ENCODE measurements at places on chromosomes 2 and 18.

DNA sequence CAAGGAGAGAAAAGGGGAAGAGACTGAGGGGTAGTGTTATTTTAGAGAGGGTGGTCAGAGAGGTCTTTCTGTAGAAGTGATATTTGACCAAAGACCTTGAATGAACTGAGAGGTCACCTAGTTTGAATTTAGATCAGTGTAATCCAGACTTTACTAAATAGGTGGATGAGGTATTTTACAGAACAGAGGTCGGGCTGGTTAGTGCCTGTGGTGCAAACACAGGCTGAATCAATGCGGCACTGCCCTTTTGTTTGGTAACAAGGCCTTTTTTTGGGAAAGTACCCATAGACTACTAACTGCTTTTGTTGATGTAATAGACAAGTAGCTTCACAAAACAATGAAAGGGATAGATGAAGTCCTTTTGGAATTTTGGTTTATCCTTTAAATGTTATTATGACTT is 15.9 kb downstream of the RAPGEF4 start:
- DNase-seq: no peak

GRCh38 chr2:206970589-206971360 is 31.5 kb downstream of the CPO start:
- DNase-seq: no peak

- no peak for DNase-seq
These were observed 565.1 kb downstream of the ARHGAP15 start for GRCh38 chr2:143694335-143694734.

DNA sequence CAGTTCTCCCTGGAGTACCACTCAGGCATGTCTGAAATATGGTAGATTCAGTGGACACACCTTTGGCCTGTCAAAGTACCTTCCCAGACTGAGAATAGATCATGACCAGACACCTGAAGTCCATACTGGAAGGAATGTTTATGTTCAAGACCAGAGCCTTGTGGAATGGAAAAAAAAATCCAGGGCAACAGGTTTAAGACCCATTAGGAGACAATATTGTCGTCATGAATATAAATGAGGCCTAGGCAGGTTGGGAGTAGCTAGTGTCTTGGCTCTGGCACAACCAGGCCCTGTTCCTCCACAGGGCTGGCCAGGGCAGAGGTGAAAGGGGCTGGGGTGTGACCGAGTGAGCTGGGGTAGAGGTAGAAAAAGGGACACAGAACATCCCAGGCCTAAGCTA is 13.2 kb upstream of the ATRAID start:
- DNase-seq: no peak

DNA sequence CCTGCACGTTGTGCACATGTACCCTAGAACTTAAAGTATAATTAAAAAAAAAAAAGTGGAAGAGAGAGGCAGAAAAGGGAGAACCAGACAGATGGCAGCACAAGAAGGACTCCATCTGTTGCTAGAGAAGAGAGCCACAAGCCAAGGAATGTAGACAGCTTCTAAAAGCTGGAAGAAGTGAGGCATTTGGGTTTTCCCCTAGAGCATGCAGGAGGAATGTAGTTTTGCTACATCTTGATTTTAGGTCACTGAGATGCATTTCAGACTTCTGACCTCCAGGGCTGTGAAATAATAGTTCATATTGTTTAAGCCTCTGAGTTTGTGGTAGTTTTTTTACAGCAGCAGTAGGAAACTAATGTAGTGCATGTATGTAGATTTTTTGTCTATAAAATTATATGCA is 46.0 kb downstream of the CAVIN2 start:
- no peak for DNase-seq

GRCh38 chr18:24267878-24268277 is 129.0 kb downstream of the CABYR start:
- no peak for DNase-seq

DNA sequence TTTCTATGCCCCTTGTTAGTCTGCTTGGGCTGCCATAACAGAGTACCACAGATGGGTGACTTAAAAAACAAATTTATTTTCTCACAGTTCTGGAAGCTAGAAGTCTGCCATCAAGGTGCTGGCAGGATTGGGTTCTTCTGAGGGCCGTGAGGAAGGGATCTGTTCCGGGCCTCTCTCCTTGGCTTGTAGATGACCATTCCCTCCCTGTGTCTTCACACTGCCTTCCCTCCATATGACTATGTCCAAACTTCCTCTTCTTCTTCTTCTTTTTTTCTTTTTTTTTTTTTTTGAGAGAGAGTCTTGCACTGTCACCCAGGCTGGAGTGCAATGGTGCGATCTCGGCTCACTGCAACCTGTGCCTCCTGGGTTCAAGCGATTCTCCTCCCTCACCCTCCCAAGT is 13.1 kb upstream of the CCNYL1 start:
- DNase-seq: no peak

GRCh38 chr2:195299600-195299999 is 357.4 kb upstream of the SLC39A10 start:
- DNase-seq: no peak

- DNase-seq: no peak
These were observed 136.1 kb upstream of the PID1 start for GRCh38 chr2:229407170-229407569.

- no peak for DNase-seq
These were observed 63.5 kb downstream of the MCFD2 start for GRCh38 chr2:46852124-46852523.

- no peak for DNase-seq
These were observed 137.4 kb downstream of the AFF3 start for GRCh38 chr2:100004959-100005387.

GRCh38 chr18:7696780-7697179 is 129.7 kb downstream of the PTPRM start:
- DNase-seq: no peak

DNA sequence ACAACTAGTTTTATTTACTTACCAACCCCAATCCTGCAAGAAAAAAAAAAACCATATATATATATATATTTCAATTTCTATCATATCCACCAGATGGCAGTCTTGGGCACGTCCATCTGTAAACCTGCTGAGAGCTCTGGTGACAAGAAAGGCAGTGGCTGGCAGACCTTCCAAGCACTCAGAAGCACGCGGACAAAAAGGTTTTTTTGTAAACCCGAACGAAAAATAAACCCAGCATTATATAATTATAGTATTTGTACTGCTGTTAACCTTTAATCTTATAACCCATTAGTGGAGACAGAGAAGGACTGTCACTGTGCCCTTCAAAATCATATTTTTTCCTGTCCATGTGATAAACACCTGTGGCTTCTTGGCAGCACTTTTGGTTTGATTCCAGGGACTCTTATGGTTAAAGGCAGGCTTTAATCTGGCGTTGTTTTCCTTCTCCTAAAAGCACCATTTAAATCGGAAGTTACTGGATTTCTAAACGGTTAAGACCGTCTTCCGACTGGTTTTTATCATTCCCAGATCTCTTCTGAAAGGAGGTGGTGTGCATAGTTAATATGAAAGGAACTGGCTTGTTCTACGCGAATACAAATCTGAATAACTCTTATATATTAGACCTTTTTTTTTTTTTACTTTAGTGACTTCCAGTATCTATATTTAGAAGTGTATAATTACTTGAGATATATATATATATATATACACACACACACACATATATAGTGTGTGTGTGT is 31.0 kb upstream of the SLC3A1 start:
- DNase-seq: peak; percentile 34

- no peak for DNase-seq
These were observed 112.4 kb downstream of the AOX1 start for GRCh38 chr2:200698217-200698616.

DNA sequence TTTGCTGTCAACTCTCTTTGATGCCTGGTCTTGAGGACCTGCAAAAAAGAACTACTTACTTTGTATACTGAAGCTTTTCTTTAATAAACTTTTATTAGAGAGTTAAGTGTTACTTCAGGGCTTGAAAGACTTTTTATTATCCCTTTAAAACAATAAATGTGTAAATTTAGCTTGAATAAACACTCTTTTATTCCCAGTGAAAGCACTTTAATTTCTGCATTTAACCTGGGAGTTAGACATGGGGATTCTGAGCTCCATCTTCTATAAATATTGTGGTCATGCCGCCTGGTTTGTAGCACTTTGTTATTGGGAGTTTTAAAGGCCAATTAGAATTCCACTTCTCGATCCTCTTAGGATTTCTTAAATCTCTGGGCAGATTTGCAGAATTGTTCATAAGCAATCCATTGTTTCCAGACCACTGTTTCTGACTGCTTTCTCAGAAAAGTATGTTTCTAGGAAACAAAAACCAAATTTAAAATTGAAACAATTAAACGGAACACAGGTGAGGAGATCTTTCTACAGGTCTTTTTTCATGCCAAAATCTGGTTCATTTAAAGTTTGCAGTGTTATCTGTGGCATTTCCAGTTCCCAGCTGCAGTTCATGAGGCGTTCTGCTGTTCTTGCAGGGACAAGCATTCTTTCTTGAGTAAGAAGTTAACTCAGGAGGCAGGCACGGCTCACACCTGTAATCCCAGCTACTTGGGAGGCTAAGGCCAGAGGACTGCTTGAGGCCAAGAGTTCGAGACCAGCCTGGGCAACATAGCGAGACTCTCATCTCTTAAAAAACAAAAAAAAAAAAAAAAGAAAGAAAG is 18.1 kb upstream of the E2F6 start:
- DNase-seq: no peak

DNA sequence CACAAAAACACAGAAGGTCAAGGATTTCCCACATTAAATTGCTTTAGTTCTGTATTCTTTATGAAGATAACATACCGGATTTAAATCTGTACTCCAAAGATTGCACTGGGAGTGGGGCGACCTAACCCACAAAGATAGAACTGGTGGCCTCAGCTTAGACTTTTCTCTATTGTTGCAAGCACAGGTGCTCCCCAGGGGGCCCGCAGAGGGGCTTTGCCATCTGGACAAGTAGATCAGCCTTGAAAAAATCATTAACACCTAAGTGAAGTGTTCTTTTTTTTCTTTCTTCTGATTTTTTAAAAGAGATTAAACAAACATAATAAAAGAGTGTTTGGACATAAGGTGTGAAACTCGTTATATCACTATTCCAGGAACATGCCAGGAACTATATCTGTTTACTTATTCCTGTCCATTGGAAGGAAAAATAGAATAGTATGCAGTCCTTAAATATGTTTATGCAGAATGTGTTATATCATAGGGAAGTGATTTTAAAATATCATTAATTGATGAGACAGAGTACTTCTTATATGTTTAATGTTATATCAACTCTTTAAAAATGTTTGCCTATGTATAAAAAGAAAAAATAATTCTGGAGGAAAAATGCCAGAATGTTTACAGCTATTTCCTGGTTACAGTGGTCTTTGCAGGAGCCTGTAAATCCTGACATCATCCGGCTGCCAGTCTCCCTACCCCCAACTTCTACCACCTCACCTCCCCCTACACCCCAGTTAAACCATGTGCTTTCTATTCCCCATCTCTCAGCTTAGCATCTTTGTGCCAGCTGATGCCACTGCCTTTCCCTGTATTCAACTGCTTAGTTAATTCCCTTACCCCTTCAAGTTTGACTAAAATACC is 679.2 kb downstream of the CNTNAP5 start:
- DNase-seq: peak; percentile 56

GRCh38 chr18:3692113-3692621 is 242.2 kb downstream of the TGIF1 start:
- DNase-seq: no peak

- no peak for DNase-seq
These were observed 201.6 kb upstream of the SALL3 start for GRCh38 chr18:78777992-78778391.

DNA sequence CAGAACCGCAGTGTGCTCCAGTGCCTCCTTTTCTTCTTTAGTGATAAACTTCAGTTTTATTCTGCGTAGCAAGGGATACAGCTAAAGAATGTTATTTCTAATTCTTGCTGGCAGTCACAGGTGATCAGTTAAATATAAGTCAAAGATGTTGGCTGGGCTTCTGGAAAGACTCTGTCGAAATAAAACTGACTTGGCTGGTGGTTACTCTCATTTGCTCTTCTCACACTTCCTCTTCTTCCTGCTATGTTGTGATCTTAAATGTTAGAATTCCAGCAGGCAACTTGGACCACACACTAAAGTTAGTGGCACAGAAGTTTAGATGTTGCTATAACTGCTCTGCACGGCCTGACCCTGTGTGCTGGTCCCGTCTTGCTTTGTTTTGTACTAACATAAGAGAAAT is 278.6 kb downstream of the CDH19 start:
- no peak for DNase-seq

DNA sequence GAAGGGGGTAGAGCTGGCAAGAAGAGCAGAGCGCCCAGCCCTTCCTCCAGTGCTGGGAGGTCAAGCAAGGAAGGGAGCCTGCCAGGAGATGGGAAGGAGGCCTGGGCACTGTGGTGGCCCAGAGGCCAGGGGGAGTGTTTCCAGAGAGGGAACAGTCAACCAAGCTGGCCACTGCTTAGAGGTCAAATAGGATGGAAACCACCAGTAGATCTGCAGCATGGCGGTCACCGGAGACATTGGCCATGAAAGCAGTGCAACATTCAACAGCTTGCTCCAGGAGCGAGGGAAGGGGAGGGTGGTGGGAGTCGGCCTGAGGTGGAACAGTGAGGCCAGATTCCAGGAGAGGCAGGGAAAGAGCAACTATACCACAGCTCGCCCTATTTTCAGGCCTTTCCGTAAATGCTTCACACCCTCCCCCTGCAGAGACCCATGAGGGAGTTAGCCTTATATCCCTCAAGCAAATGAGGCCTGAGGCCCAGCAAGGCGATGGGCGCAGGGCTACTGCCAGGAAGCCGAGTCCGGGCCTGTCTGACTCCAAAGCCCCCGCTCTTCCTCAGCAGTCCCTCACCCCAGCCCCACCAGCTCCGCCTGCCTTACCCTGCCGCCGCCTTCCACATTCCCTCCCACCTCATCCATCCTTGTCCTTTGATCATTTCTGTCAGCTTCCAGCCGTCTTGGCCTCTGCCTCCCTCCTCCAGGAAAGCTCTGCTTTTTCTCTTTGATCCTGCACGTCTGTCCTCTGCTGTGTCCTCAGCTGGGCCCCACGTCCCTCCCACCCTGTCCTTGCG is 17.0 kb downstream of the KCNK3 start:
- DNase-seq: no peak

GRCh38 chr2:228669690-228670089 is 488.2 kb upstream of the SPHKAP start:
- DNase-seq: no peak

- no peak for DNase-seq
These were observed 80.1 kb upstream of the SPOPL start for GRCh38 chr2:138421315-138421970.

DNA sequence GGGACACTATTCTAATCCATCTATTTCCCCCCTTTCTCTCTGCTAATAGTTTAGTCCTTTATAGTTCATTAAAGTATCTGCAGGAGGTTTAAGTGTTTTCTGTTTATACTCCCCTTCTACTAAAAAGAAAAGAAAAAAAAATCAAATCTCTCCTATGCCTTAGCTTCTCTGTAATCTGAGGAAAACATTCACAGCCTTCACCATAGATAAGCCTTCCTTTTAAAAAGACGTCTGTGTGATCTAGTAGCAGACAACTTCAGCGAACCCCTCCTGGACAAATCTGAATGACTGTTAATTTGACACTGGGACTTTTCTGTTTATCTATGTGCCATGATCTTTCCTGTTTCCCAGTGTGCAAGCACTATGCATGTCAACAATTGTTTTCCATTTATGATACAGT is 70.4 kb upstream of the CDH19 start:
- no peak for DNase-seq

GRCh38 chr2:109009920-109010610 is 21.0 kb upstream of the EDAR start:
- no peak for DNase-seq

GRCh38 chr18:39527465-39527864 is 1961.9 kb upstream of the CELF4 start:
- no peak for DNase-seq

GRCh38 chr2:19312949-19313348 is 45.5 kb downstream of the OSR1 start:
- DNase-seq: no peak

GRCh38 chr2:88747990-88748389 is 56.5 kb downstream of the RPIA start:
- no peak for DNase-seq
